Caudate nucleus (tissue), 63 donors: ENCODE measurements at places on chromosomes 6 and 20.

GRCh38 chr20:50041246-50041873 lies 58.6 kb downstream of the SNAI1 start:
- DNase-seq = no peak

- no peak for DNase-seq
Observed at GRCh38 chr6:39181333-39181732, 47.9 kb downstream of the KCNK5 start.

- DNase-seq = no peak
Observed at GRCh38 chr20:43188234-43188653, 1.5 kb downstream of the PTPRT start.

DNA sequence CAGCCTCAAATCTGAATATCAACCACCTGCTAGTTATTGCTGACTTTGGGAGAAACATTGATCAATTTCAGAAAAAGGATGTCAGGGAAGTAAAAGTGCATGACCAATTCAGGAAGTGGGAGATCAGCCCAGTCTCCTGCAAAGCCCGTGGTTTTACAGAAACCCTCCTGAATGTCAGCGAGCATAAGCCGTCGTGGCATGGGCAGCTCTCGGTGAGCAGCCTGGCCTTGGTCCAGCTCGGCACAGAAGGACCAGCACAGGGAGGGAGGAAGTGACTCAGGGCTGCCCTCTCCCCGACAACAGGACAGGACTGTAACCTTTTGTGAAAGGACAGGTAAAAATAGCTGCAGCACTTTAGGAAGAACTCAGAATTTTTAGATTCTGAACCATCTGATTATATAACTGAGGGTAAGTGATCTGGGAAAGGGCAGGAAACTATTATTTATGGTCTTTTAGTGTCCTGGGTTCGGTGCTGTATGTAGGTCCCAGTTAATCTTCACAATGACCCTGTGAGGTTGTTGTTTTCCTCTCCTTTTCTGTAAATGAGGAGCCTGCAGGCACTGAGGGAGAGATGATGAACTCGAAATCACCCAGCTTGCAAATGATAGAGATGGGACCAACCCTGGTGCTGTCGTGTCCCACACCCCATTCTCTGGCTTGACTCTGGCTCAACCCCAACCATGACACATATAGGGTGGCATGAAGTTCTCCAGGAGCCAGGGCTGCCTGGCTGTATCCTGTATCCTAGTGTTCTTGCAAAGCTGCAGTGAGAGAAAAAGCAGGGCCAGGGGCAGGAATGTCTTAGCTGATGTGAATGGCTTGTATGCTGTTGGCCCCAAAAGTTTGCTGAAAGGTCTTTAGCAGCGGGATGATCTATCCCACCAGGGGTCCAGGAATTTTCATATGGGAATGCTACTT lies 37.6 kb downstream of the NRN1 start:
- DNase-seq = no peak

DNA sequence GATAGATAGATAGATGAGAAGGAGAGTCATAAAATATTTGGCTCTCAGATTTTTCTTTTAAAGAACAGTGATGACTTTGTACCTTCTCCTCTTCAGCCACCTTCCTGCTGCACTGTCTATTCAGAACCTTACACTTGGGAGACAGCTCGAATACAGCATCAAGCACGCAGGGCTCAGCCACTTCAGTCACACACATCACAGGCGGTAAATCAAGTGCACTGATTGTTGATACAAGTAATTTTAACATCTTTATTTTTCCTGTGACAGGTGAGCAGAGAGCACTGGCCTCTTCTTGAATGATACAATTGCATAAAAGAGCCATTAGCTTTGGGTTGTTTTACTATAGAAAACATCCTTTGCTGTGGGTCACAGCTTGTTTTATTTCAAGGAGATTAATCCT lies 1118.5 kb upstream of the EYS start:
- DNase-seq = no peak

- DNase-seq = no peak
Observed at GRCh38 chr6:72422171-72422570, 199.7 kb upstream of the KCNQ5 start.

DNA sequence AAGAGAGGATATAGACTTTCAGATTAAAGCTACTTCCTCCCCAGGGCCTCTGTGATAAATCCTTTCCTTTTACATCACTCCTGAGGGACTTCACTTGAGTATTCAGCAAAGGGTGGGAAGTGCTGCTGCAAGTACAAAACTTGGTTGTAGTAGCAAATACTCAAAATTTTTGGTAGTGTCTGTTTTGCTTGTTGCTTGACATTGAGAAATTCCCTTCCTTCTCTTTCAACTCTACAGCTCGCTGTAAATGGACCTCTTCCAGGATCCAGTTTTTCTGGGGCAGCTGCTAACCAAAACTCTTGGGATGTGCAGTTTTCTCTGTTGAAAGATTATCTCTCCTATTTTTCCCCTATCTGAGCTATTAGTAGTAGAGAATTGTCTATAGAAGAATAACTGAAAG lies 472.0 kb downstream of the CD109 start:
- no peak for DNase-seq

GRCh38 chr20:20831794-20832193 lies 119.3 kb upstream of the RALGAPA2 start:
- DNase-seq = no peak
